ENCODE measurements at places on chromosomes 1 and 21. TPM values are rescaled to one million over a fixed set of nuclear protein-coding genes. Genes with fewer than 3 reads are reported as not detected.

Gene NKAIN1
- not detected for total RNA-seq

Gene GRHL3
- total RNA-seq = 0.75 TPM

Gene CLCA1
- not detected for total RNA-seq

Gene DNAJC28
- total RNA-seq = 0.73 TPM

Gene CLDN17
- not detected for total RNA-seq

GRCh38 chr1:204872262-204872881 is 1.7 kb downstream of the NFASC start:
- H3K27ac ChIP-seq = no peak overlapping the region
- H3K36me3 ChIP-seq = no peaks in the 10 kb centered on the region
- no peak overlapping the region for H3K4me3 ChIP-seq
- H3K4me1 ChIP-seq = no peaks in the 10 kb centered on the region
- no peak for DNase-seq
- no peaks in the 10 kb centered on the region for H3K27me3 ChIP-seq

GRCh38 chr1:175600721-175601440 is 142.5 kb downstream of the TNR start:
- no peak for DNase-seq
- H3K4me3 ChIP-seq = no peak overlapping the region
- H3K36me3 ChIP-seq = no peaks in the 10 kb centered on the region
- no peaks in the 10 kb centered on the region for H3K4me1 ChIP-seq

GRCh38 chr1:111909030-111909429 is 80.4 kb downstream of the KCND3 start:
- no peaks in the 10 kb centered on the region for H3K27me3 ChIP-seq
- DNase-seq = no peak
- no peaks in the 10 kb centered on the region for H3K36me3 ChIP-seq
- no peak overlapping the region for H3K4me3 ChIP-seq

DNA sequence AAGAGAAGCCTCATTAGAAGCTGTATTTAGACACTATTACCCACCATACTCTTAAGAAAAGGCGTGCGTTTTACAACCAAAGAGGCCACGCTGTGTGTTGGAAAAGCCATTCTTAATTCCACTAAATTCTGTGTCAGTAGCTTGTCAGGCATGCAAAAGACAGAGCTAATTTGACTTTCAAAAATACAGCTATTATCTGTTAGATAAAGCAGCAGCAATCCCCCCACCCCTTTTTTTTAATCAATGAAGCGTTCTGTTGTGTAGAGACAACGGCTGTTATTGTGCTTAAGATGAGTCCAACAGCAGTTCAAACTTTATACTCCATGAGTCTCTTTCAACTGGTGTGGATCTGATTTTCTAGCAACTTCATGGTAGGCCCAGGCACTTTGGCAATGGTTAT is 43.5 kb downstream of the PLA2G4A start:
- H3K4me1 ChIP-seq = no peaks in the 10 kb centered on the region
- H3K4me3 ChIP-seq = no peak overlapping the region
- H3K36me3 ChIP-seq = no peaks in the 10 kb centered on the region
- no peak for DNase-seq
- H3K27ac ChIP-seq = no peak overlapping the region
- H3K27me3 ChIP-seq = no peaks in the 10 kb centered on the region

- no peak overlapping the region for H3K27ac ChIP-seq
- H3K36me3 ChIP-seq = no peaks in the 10 kb centered on the region
- DNase-seq = no peak
- H3K4me3 ChIP-seq = no peak overlapping the region
- no peaks in the 10 kb centered on the region for H3K27me3 ChIP-seq
Observed at GRCh38 chr1:230639714-230640209, 2.5 kb upstream of the COG2 start.

- peak; percentile 64 for DNase-seq
- H3K4me3 ChIP-seq = no peak overlapping the region
- no peaks in the 10 kb centered on the region for H3K36me3 ChIP-seq
- H3K27me3 ChIP-seq = no peaks in the 10 kb centered on the region
- no peaks in the 10 kb centered on the region for H3K4me1 ChIP-seq
Observed at GRCh38 chr1:47388891-47389238, 27.2 kb upstream of the FOXE3 start.

DNA sequence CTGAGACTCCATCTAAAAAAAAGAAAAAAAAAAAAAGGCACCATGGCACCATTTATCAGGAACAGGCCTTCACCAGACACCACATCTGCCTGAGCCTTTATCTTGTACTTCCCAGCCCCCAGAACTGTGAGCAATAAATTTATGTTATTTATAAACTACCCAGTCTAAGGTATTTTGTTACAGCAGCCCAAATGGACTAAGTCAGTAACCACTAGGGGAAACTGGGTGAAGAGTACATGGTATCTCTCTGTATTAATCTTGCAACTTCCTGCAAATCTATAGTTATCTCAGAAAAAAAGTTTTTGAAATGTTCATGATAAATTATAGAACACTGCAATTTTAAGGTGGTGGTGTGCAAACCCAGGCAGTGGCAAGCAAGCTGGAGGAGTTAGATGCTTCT is 114.3 kb downstream of the LAMC2 start:
- H3K27me3 ChIP-seq = no peaks in the 10 kb centered on the region
- H3K36me3 ChIP-seq = no peaks in the 10 kb centered on the region
- no peak overlapping the region for H3K27ac ChIP-seq
- H3K4me1 ChIP-seq = no peaks in the 10 kb centered on the region
- no peak overlapping the region for H3K4me3 ChIP-seq

DNA sequence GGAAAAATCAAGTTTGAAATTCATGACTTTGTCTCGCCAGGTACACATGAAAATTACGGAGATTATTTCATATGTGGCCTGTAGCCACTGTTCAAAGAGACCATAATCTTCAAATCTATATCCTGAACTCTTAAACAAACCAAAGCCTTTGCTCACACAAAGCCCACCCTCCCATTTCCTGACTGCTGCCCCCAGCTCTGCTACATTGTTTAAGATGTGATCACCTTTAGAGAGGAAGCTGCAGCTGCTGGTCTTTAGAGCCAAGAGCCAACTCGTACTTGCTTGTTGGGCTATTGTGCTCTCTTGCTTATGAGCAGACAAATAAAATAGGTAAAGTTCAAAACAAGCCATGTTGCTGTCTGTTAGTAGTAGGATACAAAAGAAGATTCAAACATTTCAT is 71.9 kb downstream of the DTL start:
- no peak overlapping the region for H3K27ac ChIP-seq
- H3K4me3 ChIP-seq = no peak overlapping the region
- no peak for DNase-seq
- no peaks in the 10 kb centered on the region for H3K36me3 ChIP-seq
- H3K27me3 ChIP-seq = no peaks in the 10 kb centered on the region
- peaks cover 7% of the 10 kb centered on the region for H3K4me1 ChIP-seq

DNA sequence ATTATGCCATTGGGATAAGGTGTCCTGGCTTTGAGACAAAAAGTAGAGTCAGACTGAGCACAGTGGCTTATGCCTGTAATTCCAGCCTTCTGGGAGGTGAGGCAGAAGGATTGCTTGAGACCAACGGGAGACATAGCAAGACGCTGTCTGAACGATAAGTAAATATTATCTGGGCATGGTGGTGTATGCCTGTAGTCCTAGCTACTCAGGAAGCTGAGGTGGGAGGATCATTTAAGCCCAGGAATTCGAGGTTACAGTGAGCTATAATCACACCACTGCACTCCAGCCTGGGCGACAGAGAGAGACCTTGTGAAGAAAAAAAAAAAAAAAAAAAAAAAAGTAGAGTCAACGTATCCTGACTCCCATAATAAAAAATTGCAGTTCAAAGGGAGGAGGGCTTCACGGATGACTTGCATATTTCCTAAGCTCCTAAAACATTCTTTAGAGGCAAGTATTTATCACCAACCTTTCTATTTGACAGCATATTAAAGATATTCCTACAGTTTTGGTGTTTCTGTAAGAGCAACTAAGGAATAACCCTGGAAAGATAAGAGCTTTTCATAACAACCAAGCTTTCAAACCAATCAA is 141.2 kb downstream of the SLC44A5 start:
- no peaks in the 10 kb centered on the region for H3K4me1 ChIP-seq
- no peaks in the 10 kb centered on the region for H3K27me3 ChIP-seq
- no peak for DNase-seq
- H3K36me3 ChIP-seq = no peaks in the 10 kb centered on the region

GRCh38 chr1:184739070-184739469 is 15.6 kb downstream of the EDEM3 start:
- H3K4me1 ChIP-seq = peaks cover 24% of the 10 kb centered on the region
- no peak overlapping the region for H3K4me3 ChIP-seq
- no peak overlapping the region for H3K27ac ChIP-seq

DNA sequence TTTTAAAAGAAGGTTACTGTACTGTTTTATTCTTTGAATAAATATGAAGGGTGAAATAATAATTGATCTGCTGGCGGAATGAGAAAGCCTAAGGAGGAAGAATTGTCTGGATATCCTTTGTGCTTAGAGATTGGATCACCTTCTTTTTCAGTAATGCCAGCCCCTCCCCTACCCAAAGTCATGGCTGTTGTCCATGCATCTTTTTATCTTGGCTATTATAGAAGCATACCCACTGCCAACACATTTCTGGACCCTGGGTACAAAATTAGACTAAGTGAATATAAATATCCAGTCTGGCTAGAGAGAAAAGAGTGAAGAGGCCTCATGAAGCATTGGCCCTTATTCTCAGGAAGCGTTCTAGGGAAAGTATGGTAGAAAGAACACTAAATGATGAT is 28.1 kb downstream of the AK4 start:
- H3K4me1 ChIP-seq = no peaks in the 10 kb centered on the region
- H3K36me3 ChIP-seq = no peaks in the 10 kb centered on the region
- no peak overlapping the region for H3K27ac ChIP-seq

- H3K27ac ChIP-seq = peak overlapping the region; percentile 17
- no peaks in the 10 kb centered on the region for H3K4me1 ChIP-seq
- H3K36me3 ChIP-seq = no peaks in the 10 kb centered on the region
Observed at GRCh38 chr21:36246080-36246631, 73.8 kb upstream of the MORC3 start.

GRCh38 chr1:215517441-215517891 is 49.6 kb upstream of the KCTD3 start:
- no peaks in the 10 kb centered on the region for H3K27me3 ChIP-seq
- DNase-seq = no peak
- H3K4me1 ChIP-seq = no peaks in the 10 kb centered on the region
- H3K36me3 ChIP-seq = no peaks in the 10 kb centered on the region
- no peak overlapping the region for H3K4me3 ChIP-seq

DNA sequence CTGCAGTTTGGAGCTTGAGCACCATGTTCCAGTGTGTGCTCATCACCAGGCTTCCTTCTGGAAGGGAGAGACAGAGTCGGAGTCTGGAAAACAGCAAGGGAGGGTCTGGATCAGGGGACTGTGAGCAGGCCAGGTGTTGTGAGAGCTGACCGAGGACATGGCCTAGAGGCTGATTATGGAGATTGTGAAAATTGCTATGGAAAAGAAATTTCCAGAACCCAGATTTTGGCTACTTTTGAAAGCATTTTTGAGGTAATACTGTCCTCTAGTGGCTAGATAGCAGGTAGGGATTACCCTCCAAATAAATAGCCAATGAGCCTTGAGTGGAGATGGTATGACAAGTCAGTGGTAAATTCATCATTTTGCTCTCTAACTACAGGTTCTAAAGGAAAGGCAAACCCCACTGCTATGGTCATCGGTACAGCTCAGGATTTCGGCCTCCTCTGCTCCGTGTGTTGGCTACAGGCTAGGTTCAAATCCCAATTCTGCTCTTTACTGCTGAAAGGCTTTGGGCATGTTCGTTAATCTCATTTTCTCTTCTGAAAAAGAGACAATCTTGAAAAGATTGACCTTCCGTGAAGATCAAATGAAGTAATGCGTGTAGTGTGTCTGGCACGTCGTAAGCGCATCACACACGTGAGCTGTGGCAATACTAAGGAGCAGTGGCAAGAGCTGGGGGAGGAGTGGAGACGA is 1.0 kb upstream of the HAO2 start:
- no peaks in the 10 kb centered on the region for H3K36me3 ChIP-seq
- no peak overlapping the region for H3K4me3 ChIP-seq
- no peak overlapping the region for H3K27ac ChIP-seq
- H3K4me1 ChIP-seq = no peaks in the 10 kb centered on the region
- no peaks in the 10 kb centered on the region for H3K27me3 ChIP-seq

DNA sequence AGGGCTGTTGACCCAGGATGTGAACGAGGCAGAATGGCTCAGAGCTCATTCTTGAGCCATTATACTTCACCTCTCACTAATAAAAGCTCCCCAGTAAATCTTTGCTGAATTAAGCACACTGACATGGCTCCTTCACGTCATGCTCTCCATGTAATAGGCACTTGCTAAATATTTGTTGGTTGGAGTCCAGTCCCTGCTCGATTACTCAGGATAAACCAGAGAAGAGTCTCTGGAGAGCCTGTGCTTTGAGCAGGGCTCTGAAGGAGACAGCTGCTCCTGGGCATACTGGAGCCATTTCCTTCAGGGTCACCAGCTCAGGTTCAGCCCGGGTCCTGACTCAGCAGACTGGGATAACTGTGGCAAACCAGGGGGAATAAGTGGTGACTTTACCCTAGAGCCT is 46.9 kb downstream of the HLX start:
- H3K4me3 ChIP-seq = no peak overlapping the region
- H3K36me3 ChIP-seq = no peaks in the 10 kb centered on the region
- no peaks in the 10 kb centered on the region for H3K27me3 ChIP-seq
- no peak overlapping the region for H3K27ac ChIP-seq
- no peak for DNase-seq

DNA sequence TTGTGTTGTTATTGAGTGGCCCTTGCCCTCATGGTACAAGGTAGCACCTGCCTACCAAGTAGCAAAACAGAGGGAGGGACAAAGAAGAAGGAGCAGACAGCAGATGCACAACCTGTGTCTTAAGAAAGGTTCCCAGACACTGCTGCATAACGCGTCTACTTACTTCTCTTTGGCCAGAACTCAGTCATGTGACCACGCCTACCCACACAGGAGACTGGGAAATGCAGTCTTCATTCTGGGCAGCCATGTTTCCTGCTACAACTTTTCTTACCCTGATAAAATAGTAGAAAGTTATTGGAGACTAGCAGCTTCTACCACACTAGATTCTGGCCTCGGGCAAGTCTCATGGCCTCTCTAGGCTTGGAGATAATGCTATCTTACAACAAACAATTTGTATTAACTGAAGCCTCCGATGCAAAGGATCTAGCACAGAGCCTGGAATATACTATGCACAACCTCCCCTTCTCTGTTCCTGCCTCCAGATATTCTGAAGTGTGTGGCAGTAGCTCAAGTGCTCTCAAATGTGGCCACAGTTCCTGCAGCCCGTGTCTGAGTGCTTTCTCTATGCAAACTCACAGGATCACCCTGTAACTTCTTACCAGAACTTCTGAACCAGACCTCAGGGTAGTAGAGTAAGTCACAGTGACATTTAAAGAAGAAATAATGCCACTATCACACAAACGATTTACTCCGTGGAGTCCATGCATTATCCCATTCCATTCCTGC is 34.1 kb upstream of the BTG2 start:
- no peak overlapping the region for H3K4me3 ChIP-seq
- peak; percentile 66 for DNase-seq
- H3K27ac ChIP-seq = no peak overlapping the region
- H3K36me3 ChIP-seq = no peaks in the 10 kb centered on the region
- H3K27me3 ChIP-seq = no peaks in the 10 kb centered on the region

All from pancreas (tissue), 10 donors.